ENCODE measurements at places on chromosomes 2 and 18.

GRCh38 chr2:15622614-15623480 lies 31.2 kb downstream of the DDX1 start:
- DNase-seq: no peak

DNA sequence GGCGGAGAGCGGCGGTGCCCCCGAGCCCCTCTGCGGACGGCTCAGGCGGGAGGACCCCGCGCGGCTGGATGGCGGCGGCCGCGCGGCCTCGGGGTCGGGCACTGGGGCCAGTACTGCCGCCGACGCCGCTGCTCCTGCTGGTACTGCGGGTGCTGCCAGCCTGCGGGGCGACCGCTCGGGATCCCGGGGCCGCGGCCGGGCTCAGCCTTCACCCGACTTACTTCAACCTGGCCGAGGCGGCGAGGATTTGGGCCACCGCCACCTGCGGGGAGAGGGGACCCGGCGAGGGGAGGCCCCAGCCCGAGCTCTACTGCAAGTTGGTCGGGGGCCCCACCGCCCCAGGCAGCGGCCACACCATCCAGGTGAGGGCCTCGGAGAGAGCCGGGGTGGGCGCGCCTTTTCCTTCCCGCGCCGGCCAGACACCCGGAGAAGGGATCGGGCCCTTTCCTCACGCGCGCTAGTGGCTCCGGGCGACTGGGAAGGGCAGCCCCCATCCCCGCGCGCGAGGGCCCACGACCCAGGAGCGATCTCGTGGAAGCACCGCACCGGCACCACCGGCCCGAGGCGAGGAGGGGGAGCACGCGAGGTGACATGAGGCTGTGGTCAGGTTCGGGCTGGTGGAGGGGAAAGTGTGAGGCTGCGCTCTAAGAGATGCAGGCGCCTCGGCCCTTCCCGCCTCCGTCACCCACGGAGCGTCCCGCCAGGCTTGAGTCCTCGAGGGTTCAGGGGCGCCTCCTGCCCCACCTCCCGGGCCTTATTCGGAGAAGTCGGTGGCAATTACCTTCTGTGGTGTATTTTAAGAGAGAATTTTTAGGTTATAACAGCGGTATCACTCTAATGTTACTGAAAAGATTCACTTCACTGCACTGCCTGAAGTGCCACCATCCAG lies 607 bp downstream of the LAMA3 start:
- DNase-seq: peak; percentile 10

GRCh38 chr18:6751222-6751621 lies 21.7 kb downstream of the ARHGAP28 start:
- DNase-seq: no peak

DNA sequence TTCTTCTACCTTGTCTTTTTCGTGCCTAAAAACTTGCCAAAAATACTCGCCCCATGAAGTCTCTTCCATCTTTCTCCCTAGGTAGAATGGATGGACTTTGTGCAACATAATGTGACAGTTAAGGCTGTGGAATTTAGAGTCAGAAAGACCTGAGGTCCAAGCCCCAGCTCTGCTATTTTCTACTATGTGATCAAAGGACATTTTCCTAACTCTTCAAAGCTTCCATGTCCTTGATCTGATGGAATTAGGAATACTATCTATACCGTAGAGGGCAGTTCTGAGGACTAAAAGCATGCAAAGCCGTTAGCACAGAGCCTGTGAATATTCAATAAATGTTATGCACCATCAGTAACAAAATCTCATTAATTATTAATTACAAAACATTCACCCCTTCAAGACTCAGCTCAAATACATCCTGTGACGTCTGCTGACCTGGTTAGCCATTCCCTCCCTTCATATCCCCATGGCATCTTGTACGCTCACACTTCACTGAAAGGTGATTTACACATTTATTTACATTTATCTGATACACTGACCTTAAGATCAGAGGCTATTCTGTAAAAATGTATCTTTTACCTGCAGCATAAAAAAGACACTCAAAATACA lies 15.1 kb downstream of the IWS1 start:
- no peak for DNase-seq

- DNase-seq: no peak
These were observed 239.7 kb upstream of the FBXO11 start for GRCh38 chr2:48145845-48146452.

GRCh38 chr2:62186156-62186905 lies 9.6 kb upstream of the B3GNT2 start:
- DNase-seq: no peak

DNA sequence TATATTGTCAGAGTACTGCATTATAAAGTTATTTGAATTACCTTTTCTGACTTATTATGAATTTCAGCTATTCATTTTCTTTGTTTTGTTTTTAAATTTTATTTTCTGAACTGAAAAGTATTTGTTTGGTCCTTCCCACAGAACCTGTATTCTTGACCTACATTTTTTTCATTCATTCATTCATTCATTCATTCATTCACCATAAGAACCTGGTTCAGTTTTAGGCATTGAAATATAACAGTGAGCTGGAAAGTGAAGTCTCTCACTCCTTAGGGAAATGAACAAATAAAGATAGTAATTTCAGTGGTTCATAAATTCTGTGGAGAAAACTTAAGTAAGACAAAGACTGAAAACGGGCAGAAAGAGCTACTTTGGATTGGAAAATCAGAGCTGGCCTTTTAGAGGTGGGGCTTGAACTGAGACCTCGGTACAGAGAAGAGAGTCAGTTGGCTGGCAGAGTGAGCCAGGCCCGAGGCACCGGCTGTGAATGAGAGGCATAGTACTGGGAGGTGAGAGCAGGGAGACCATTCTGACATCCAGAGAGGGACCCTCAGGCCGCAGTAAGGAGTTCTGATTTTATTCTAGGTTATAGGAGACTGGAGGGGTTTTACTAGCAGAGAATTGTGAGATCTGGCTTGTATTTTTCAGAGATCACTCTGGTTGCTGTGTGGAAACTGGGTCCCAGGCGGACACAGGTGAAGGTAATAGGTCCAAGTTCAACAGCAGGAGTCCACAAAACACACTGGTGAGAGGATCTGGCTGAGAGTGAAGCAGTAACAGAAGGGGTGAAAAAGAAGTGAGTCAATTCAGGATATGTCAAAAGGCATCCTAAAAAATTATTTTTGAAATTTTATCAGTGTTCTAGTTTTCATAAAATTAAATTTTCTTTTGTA lies 75.8 kb upstream of the FN1 start:
- DNase-seq: no peak

DNA sequence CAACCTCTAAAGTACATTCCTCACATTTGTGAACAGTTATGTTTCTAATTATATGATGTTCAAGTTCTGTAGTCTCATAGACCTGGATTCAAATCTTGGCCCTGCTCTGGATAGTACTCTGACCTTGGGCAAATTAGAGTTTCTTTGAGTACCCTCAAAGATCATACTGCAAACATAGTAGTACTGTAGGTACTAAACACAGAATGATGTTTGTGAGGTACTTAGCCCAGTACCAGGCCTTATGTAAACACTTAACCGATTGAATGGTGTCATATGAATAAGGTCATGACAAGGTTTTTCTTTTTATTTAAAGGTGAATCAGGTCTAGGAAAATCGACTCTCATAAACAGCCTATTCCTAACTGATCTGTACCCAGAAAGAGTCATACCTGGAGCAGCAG lies 19.1 kb downstream of the SEPTIN2 start:
- no peak for DNase-seq

GRCh38 chr2:145653553-145653952 lies 1133.6 kb upstream of the ZEB2 start:
- DNase-seq: no peak

DNA sequence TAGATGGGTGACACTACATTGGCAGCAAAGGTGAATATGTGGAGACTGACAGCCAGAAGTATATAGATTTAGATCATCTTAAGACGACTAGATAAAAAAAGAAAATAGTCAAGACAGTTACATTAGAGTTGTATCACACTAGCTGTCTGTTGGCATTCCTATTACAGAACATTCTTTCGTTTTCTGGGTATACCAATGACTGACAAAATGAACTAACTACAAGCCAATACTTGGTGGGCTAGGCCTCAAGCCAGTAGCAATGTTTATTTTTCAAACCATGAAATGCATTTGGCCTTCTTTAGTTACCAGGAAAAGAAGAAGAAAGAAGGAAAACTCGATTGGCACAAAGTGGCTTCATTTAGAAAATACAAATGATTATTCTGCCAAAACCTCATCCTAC lies 944.9 kb upstream of the ZEB2 start:
- DNase-seq: no peak

DNA sequence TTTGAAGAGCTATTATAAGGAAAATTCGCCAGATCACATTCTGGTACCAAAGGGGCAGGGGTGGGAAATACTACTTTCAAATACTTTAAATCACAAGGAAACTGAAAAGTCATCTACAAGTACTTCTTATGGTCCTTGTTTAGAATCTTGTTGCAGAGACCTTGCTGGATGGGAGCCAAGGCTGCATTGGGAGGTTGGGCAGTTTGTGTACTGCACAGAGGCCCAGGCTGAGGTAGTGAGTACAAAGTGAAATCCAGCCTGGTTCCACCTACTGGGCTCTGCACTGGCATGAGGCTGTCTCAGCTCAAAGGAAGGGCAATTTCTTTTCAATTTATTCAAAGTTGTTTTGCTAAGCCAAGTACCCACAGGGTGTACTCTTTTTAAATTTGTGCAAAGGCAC lies 140.3 kb upstream of the DLX2 start:
- no peak for DNase-seq

GRCh38 chr2:4278392-4278791 lies 575.0 kb downstream of the DCDC2C start:
- no peak for DNase-seq

DNA sequence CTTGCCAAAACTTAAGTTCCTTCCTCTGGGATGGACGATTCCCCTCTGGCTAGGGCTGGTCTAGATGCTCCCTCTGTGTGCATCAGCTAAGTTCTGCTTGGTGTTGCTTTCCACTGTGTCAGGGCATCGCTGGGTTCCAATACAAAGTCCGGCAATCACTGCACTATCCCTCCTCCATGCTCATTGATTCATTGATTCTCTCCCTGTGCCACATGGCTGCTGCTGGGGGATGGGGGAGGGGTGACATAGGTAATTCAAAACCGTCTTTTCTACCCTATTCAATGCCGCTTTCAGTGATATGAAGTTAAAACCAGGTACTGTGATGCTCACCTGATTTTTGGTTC lies 22.8 kb downstream of the IL1RN start:
- DNase-seq: no peak

- no peak for DNase-seq
These were observed 41.6 kb downstream of the KIF1A start for GRCh38 chr2:240778426-240778825.

GRCh38 chr2:179036353-179036905 lies 13.5 kb downstream of the CCDC141 start:
- DNase-seq: no peak

Measured in stimulated activated CD4-positive, alpha-beta T cell treated with anti-CD3 and anti-CD28 coated beads, Interleukin-12 subunit alpha, Interleukin-12 subunit beta, amount 100 ng/mL, for 4 hours (primary cell).